Hypothalamus (tissue), 51 donors: ENCODE measurements at places on chromosomes 1 and 21.
A peak's percentile ranks its signal among the peaks of the same experiment; 100 is the strongest.

DNA sequence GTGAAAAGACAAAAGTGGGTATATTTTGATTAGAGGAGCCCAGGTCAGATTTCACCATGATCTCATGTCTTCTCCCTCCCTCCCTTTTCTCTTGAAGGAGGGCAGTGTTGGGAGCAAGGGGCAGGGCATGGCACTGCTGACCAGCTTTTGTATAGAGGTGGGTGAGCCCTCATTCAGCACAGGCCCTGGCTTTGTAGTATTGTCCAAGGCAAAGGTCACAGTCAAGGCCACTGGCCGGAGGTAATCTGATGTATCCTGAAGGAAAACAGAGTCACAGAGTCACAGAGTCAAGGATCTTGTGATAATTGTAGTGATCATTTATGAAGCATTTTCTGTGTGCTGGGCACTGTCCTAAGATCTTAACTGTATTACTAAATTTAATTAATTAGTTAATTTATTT is 11.9 kb downstream of the ITGA10 start:
- DNase-seq, result no peak

GRCh38 chr1:55867304-55867843 is 652.2 kb upstream of the USP24 start:
- no peak for DNase-seq

DNA sequence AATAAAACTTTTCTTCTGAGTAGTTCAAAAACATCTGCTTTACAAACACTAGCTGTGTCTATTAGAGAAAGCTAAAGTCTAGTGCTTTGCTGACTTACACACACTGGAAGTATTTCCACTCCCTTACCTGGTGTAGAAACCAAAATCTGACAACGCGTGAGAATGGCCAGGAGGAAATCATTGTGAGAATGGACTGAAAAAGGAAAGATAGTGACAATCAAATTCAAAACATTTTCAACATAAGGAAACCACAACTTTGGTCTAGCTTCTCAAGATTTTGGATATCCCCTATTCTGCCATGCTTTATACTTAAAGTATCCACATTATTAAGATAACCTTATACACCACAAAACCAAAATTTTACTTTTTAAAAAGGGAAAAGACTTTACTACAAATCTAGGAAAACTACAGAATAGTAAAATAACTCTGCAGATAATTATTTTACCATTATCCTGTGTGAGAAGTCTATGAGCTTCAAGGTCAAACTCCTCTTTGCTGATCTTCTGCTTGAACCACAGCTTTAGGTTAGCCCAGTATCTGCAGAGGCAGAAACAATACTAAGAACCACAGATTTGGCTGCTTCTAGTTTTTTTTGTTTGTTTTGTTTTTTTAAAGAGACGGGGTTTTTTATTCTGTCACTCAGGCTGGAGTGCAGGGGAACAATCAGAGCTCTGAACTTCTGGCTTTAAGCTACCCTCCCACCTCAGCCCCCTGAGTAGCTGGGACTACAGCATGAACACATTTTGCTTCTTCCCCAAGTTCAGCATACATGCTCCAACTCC is 6.6 kb downstream of the TADA1 start:
- no peak for DNase-seq

DNA sequence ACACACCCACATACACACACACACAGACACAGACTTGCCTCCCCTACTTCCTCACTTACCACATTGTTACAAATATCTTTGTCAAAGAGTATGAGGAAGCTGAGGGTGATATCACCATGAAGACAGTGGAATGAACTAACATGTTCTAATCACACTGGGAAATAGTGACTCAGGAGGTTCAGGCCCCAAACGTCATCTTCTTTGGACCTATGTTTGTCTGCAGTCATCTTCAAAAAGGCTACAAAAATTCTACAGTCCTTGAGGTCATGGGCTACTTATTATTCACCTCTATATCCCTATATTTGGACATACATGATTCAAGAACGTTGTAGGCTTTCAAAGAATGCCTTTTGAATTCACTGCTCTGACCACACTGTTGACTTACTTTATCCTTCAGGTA is 2.1 kb upstream of the LCE2C start:
- no peak for DNase-seq

GRCh38 chr1:96520579-96520947 is 201.0 kb upstream of the PTBP2 start:
- DNase-seq, result no peak

DNA sequence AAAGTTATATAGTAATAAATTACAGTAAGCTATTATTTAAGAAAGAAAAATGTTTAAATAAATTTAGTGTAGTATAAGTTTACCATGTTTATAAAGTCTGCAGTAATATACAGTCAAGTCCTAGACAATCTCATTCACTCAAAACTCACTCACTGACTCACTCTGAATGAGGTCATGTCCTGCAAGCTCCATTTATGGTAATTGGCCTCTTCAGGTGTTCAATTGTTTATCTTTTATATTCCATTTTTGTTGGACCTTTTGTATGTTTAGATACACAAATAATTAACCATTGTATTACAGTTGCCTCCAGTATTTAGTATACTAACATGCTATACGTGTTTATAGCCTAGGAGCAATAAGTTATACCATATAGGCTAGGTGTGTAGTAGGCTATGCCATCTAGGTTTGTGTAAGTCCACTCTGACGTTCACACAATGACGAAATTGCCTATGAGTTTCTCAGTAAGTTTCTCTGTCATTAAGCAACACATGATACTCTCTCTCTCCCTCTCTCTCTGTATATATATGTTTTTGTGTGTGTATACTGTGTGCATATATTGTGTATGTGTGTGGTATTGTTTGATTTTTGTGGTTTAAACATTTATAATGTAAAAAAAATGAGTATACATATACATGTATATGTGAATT is 161.2 kb downstream of the NCAM2 start:
- no peak for DNase-seq

DNA sequence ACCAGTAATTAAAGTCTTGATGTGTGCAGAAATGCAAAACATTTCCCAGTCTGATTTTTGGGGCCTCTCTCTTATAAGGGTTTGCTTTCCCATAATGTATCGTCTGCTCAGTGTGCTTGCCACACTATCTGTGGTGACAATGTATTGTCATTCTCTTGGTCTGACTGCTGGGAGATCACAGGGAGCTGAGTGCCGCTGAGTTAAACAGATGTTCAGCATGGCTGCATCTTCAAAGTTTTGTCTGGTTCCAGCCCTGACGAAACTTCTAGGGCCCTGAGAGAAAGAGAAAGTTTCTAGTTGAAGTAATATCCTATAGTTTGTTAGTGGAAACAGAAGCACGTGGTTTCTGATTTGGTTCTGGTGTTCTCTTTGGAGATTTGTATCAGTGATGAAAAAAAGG is 42.6 kb downstream of the DNM3 start:
- no peak for DNase-seq

DNA sequence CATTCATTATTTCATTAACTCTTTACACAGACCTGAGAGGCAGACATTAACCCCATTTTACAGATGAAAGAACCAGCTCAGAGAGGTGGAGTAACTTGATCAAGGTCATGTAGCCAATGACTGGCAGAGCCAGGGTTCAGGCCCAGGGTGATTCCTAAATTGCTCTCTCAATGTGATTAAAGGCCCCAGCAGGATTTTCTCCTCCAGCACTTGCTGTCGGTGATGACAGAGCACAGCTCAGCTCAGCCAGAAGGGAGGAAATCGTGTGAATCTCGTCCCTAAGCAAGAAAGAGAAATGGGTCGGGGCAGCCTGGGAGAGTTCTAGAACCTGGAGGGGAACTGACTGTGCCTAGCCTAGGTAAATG is 19.5 kb upstream of the RNF19B start:
- no peak for DNase-seq

- DNase-seq, result no peak
Observed at GRCh38 chr1:18351735-18352134, 129.0 kb upstream of the KLHDC7A start.

GRCh38 chr1:80170811-80171485 is 1164.4 kb upstream of the ADGRL4 start:
- no peak for DNase-seq

- DNase-seq, result no peak
Observed at GRCh38 chr1:41249319-41249718, 7.2 kb upstream of the SCMH1 start.

GRCh38 chr21:26965040-26965906 is 1.6 kb downstream of the ADAMTS5 start:
- no peak for DNase-seq

DNA sequence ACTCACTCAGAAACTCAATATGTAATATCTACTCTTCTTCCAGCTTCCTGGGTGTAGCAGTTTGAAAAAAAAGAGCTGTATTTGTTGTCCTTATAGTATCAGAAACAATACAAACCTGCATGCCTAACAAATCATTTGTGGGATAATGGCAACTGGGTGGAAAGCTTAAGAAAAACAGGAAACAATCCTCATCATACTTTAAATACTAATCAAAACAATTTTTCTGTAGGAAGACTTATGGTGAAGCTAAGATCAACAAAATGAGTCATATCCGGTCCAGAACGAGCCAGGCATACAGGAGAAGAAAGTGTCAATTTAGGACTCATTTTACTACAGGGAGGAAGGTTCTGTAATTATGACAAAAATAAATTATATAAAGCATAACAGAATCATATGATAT is 181.8 kb upstream of the ADGRL4 start:
- no peak for DNase-seq

- DNase-seq, result peak; percentile 42
Observed at GRCh38 chr1:202807926-202808757, at the start of gene KDM5B. TSS of gene KDM5B (minus strand) at chr1:202808421. CDS start at chr1:202808305, 116 bp downstream.

DNA sequence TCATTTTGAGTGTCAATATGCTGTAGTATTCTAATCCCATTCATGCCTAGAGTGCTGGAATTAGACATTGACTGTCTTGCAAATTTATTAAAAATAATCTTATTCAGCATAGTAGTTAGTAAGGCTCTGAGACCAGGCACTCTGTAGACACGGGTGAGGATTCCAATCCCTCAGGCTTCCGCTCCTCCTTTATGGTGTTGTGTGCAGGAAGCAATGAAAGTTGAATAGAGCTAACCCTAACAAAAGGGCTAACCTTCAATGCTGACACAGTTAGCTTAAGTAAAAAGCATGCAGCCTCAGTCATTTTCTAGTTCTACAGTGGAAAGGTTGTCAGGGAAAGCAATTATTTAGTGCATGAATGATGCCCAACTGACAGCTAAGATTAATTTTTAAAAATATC is 199.6 kb upstream of the SGIP1 start:
- DNase-seq, result no peak

- DNase-seq, result no peak
Observed at GRCh38 chr1:39427912-39428311, 63.5 kb upstream of the BMP8A start.

DNA sequence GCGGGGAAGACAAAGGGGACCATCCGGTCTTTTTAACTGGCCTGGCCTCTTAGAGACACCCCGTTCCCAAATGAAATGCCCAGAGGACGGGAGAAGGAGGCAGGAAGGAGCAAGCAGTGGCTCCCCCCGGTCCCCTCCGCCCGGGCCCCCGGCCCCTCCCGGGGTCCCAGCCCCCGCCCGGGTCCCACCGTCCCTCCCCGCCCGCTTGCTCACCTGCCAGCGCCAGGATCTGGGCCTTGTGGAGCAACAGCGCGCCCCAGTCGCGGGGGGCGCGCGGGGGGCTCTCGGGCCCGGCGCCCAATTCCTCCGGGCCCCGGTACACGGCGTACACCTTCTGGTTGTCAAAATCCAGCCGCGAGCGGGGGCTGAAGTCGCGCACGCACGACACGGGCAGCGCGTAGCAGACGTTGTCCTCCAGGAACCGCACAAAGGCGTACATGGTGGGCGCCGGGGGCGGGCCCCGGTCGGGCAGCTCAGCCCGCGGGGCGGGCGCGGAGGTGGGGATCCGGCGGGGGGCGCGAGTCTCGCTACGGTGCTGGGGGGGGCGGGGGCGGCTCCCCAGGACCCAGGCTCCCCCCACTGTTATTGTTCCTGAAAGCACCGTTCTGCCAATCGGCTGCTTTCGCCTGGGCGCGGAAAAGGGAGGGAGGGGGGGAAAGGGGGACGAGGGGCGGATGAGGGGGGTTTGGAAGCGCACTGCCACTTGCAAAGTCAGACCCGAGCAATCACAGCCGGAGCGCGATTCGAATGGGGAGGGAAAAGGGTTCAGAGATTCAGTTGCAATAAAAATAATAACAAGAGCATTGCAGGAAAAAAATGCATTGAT is at the start of gene BEND5:
BEND5 (minus strand) TSS at position 499 of the 826 bp plus-strand sequence; CDS start at position 439, 60 bp downstream.
- peak; percentile 70 for DNase-seq

GRCh38 chr1:244094880-244095528 is 43.9 kb downstream of the ZBTB18 start:
- DNase-seq, result no peak

DNA sequence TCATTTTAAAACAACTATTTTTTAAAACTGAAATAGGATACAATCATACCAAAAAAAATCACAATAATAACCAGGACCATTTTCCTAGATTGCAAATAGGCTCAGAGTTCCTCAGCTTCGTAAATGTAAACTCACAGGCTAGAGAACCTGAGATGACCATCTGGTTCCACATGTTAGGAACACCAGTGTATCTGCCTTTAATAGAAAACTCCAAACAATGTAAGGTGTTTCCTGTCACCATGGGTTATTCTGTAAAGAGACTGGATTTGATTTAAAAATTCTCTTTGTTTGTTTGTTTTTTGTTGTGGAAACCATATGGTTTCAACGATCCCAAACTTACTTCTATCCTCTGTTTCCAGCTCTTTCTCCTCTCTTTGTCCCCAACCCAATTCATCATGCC is 197.5 kb downstream of the ZZZ3 start:
- DNase-seq, result no peak

DNA sequence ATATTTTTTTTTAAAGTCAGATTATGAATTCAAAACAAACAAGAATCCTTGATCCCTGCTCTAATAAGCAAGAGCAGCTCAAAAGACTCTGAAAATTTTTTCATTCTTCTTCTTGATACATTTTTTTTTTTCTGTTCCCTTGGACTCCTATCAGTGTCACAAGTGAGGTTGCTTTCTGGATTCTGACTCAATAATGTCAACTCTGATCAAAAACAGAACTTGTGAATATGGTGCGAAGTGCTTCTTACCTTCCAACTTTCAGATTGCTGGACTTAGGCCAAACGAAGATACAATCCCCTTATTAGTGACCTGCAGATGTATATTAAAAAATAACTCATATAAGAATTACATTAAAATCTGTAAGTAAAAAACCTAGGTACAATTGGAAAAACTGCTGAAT is 136.1 kb downstream of the GPATCH2 start:
- no peak for DNase-seq

DNA sequence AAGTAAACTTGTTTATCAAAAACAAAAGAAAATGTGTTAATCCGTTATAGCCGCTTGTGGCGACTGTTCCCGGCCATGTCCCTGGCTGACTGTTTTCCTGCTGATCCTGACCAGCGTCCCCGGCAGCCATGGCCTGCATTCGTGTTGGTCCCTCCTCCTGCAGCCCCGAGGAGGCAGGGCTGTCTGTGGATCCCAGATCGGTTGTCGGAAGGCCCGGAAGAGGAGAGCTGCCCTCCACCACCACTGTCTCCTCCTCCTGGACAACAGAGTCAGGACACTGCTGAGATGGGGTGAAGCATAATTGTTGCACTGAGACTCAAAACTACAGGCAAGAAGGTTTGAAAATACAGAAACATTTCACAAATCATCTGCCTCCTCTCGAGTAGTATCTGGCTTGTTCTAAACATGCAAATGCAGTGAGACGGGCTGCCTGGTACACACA is 3.6 kb upstream of the MXRA8 start:
- DNase-seq, result no peak

- DNase-seq, result no peak
Observed at GRCh38 chr1:215581896-215582295, 14.8 kb downstream of the KCTD3 start.

- peak; percentile 52 for DNase-seq
Observed at GRCh38 chr1:230827081-230827681, 41.1 kb downstream of the C1orf198 start.
